Central memory CD4-positive, alpha-beta T cell (primary cell): ENCODE measurements at places on chromosomes 5 and 9.

GRCh38 chr5:145775411-145775810, 59.7 kb downstream of the PRELID2 start:
- no peak for DNase-seq

DNA sequence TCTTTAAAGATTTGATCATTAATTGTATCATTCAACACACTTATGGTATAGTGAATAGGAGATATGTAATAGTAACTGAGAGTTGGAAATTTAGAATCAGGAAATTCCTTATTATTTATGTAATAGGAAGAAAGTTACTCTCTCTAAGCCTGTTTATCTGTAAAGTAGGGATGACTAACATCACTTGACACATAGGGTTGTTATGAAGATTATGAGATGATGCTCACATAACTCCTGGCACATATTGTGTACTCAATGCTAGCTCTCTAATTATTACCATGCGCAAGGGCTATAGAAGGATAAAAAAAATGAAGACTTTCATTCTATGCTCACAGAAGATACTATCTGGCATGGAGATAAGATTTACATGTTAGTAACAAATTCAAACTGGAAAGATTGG, 149.9 kb downstream of the ISOC1 start:
- DNase-seq: no peak

DNA sequence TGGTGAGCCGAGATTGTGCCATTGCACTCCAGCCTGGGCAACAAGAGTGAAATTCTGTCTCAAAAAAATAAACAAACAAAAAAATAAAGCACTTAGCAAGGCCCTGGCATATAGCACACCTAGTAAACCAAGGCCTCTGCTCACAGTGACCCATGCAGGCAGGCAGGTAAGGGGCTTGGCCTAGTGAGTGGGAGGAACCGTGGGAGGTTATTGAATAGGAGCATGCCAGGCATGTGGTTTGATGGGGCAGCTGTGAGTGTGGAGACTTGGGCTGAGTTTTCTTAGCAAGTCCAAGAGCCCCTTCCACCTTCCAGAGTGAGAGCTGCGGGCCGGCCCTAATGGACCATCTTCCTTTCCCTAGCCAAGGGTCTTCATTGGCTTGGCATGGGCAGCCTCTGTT, 4.5 kb upstream of the NDST1 start:
- no peak for DNase-seq

DNA sequence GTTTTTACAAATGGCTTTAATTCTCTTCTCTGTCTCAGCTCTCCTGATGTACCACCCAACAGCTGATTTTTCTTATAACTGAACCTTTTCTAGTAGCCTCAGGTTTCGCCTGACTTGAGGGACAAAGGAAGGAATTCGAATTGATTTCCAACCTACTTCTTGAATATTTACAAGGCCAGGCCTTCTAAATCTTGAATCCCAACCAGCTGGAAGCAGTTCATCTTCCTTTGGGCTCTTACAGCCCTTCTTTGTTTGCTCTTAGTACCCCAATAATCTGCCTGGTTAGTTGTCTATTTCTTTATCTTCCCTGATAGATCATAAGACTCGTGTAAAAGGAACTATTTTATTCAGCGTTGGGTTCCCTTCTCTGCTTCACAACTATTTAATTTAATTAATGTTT, 95.9 kb downstream of the NLN start:
- DNase-seq: no peak
